ENCODE measurements at places on chromosomes 5 and 9. TPM values are rescaled to one million over a fixed set of nuclear protein-coding genes. Genes with fewer than 3 reads are reported as not detected.

SOHLH1 gene
- total RNA-seq: not detected

SPINK4 gene
- total RNA-seq: not detected

IRGM gene
- not detected for total RNA-seq

ROR2 gene
- total RNA-seq: 0.17 TPM

ANKRD20A1 gene
- total RNA-seq: 3.0 TPM

ZFP62 gene
- total RNA-seq: 69.2 TPM

TSSK1B gene
- total RNA-seq: not detected

RASEF gene
- total RNA-seq: not detected

OTULINL gene
- total RNA-seq: 1.9 TPM

CYLC2 gene
- not detected for total RNA-seq

CCDC192 gene
- total RNA-seq: not detected

PCDHGB3 gene
- total RNA-seq: 6.1 TPM

INPP5E gene
- total RNA-seq: 27.8 TPM

EQTN gene
- total RNA-seq: not detected

KIF12 gene
- not detected for total RNA-seq

SMIM15 gene
- 47.9 TPM for total RNA-seq

C5orf58 gene
- total RNA-seq: not detected

GIN1 gene
- 5.8 TPM for total RNA-seq

CTSV gene
- 0.31 TPM for total RNA-seq

ZNF169 gene
- total RNA-seq: 11.2 TPM

NR6A1 gene
- 23.0 TPM for total RNA-seq

MEIKIN gene
- total RNA-seq: not detected

FBXL7 gene
- not detected for total RNA-seq

CYSRT1 gene
- 3.7 TPM for total RNA-seq

ADRA1B gene
- not detected for total RNA-seq

PCDHA1 gene
- not detected for total RNA-seq

FKBP15 gene
- 58.0 TPM for total RNA-seq

DRD1 gene
- total RNA-seq: not detected

GARIN3 gene
- total RNA-seq: not detected

ADGRD2 gene
- not detected for total RNA-seq

NMUR2 gene
- not detected for total RNA-seq

SPATA31A5 gene
- not detected for total RNA-seq

MLANA gene
- not detected for total RNA-seq

IL9 gene
- total RNA-seq: not detected

ALDOB gene
- not detected for total RNA-seq

PCDHB3 gene
- not detected for total RNA-seq
